ENCODE measurements at places on chromosomes 5 and 9.

DNA sequence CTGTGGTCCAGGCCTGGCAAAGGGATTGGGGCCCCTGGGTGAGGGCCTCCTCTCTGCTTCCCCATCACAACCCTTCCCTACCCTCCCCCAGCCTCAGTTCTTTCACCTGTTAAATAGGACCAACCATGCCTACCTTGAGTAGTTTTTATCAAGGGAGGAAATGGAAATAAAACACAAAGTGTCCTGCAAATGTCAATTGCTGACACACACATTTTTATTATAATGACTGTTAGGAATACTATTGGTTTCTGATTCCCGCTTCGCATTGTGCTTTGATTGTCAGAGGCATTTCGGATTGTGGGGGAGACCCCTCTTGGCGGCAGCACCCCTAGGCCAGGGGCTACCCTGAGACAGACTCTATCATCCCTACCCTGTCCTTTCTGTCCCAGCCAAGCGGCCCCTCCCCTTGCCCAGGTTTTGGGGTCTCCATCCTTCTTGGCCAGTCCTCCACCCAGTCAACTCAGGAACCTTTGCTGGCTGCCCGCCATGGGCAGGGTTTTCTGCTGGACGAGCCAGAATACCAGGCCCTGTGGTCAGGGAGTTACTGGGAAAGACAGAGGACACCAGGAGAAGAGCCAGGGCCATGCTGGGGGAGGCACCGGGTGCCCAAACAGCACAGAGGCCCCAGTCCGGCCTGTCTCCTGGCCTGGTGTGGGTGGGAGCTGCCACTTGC is 18.4 kb upstream of the TTLL11 start:
- no peak for DNase-seq

DNA sequence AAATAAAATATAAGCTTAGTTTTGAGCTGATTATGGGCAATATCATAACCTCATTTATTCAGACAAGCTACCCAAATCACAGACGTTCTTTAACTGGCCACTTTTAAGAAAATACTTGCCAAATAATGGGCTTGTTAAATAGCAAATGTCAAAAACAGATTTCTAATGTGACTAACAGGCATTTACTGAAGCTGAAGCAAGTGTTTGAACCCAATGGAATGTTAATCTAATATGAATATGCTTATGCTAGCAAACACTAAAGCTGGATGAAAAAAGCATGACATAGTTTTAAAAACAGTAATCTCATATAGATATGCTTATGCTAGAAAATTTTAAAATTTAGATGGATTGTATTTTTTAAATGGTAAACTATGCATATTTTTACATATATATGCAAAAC is 411.6 kb upstream of the PTGER4 start:
- DNase-seq = no peak

- no peak for DNase-seq
These were observed 288.9 kb upstream of the DMAC1 start for GRCh38 chr9:8088477-8088876.

- no peak for DNase-seq
These were observed 39.4 kb upstream of the KIF2A start for GRCh38 chr5:62266573-62266972.

GRCh38 chr9:136945333-136946227 is 537 bp downstream of the C8G start:
- DNase-seq = no peak

DNA sequence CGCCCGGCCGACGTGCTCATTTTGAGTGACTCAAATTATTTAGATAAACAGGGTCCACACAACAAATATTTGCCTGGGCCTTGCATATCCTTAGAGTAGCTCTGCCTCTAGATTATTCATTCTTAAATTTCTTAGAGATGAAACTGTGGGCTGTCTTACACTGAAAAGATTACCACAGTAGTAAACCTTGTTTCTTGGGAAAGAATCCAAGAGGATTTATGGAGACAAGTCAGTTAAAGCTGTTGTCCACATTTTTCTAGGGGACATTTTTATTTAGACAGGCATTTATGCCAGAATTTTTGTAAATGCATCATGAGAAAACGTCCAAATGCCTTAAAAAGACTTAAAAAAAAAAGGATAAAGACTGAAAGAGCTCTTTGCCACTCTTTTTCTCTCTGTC is 32.6 kb upstream of the RANBP3L start:
- no peak for DNase-seq

GRCh38 chr5:87307796-87308423 is 40.2 kb downstream of the RASA1 start:
- DNase-seq = no peak

GRCh38 chr9:130313103-130313858 is 47.7 kb downstream of the HMCN2 start:
- DNase-seq = no peak

DNA sequence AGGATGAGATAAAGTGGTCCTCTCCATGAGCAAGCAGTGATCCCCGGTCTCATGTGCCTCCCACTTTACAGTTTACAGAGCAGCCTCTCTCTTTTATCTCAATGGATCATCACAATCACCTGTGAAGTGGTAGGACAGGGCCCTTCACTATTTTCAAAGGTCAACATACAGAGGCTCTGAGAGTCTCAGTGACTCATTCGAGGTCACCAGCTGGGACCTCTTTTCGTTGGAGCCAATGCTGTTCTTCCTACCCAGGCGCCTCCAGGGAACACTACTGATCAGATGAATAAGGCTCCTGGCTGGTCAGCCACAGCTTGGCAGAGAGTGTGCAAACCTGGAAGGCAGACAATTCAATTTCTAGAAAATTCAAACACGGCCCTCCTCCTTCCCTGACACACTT is 16.6 kb downstream of the GGTA1 start:
- DNase-seq = no peak

DNA sequence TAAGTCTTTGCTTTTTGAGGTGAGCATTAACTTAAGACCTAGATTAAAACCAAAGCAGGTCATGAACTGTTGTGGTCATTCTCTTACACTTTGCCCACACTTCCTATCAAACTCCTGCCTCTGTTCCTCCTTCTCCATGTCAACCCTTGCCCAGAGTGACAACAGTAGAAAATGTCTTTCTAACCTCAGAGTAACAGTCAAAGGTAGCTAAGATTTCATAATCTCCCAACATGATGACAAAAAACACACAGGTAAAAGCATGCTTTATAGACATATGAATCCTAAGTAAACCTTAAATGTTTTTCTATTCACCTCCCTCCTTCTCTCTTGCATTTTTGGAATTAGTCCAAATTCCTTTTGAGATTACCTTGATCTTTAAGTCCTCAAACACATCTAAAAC is 422.3 kb downstream of the SPATA31D1 start:
- no peak for DNase-seq

DNA sequence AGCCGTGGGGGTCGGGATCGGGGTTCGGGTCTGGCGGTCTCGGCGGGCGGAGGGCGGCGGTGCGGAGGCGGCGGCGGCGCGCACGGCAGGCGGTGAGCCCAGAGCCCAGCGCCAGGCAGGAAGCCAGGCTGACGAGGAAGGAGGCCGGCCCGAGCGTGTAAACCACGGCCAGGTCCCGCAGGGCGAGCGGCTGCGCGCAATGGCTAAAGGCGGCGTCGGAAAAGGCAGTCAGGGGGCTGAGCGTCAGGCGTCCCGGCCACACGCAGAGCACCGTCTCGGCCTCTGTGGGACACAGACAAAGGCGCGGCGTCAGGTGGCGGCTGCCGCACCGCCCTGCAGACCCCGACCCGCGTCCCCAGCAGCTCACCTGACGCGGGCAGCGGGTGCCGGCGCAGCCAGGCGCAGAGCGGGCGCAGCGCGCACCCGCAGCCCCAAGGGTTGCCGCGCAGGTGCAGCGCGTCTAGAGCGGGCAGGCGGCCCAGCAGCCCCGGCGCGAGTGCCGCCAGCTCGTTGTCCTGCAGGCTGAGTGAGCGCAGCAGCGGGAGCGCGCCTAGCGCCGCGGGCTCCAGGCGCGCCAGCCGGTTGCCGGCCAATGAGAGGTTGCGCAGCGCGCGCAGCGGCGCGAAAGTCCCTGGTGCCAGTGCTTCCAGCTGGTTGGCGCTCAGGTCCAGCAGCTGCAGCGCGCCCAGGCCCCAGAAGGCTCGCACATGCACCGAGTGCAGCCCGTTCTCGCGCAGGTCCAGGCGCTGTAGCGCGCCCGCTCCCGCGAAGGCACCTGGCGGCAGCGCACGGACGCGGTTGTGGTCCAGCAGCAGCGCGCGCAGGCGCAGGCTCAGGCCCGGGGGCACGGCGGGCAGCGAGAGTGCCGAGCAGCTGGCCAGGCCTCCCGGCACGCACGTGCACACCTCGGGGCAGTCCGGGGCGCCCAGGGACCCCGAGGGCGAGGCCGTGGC is 671 bp downstream of the LRRC26 start:
- DNase-seq = no peak

- DNase-seq = no peak
These were observed 126.8 kb downstream of the GCNT1 start for GRCh38 chr9:76585487-76586389.

- no peak for DNase-seq
These were observed 78.2 kb upstream of the IFNE start for GRCh38 chr9:21560281-21560745.

GRCh38 chr9:112925058-112925641 is 34.5 kb upstream of the SLC46A2 start:
- DNase-seq = no peak

DNA sequence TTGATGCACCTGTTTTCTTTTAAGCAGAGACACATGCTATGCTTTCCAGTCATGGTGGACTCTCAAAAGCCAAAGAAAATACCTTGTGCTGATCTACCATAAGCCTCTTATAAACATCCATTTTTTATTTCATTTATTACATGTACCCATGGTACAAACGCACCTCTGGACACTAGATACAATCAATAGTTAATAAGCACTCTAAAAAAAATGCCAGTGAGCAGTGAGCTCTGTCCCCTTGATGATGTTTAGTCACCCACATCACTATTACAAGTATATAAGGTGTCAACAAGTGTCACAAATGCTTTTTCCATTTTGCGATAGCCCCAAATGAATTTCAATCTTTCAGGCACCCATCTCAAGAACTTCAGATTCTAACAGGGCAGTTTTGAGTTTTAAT is 5.9 kb downstream of the KLF4 start:
- no peak for DNase-seq

DNA sequence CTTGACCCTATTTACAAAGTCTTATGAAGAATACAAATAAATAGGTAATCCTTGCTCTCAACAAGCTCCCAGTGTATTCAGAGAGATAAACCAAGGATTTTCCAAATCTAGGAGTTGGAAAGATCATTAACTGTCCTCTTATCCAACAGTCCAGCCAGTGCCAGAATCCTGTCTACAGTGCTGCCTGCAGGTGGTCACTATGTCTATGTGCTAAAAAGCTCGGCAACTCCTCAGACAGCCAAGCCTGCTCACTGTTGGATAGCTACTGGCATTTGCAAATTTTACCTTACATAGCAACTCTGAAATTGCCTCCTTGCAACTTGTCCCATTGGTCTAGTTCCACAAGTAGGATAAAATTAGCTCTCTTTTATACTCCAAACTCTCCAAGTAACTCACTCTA is 187.4 kb downstream of the DCP2 start:
- no peak for DNase-seq

- DNase-seq = no peak
These were observed 37.9 kb downstream of the WWC1 start for GRCh38 chr5:168329302-168329701.

GRCh38 chr5:77030097-77031071 is at the start of gene AGGF1:
TSS of gene AGGF1 (plus strand) at chr5:77030404. CDS start at chr5:77030767, 363 bp downstream.
- peak; percentile 73 for DNase-seq

DNA sequence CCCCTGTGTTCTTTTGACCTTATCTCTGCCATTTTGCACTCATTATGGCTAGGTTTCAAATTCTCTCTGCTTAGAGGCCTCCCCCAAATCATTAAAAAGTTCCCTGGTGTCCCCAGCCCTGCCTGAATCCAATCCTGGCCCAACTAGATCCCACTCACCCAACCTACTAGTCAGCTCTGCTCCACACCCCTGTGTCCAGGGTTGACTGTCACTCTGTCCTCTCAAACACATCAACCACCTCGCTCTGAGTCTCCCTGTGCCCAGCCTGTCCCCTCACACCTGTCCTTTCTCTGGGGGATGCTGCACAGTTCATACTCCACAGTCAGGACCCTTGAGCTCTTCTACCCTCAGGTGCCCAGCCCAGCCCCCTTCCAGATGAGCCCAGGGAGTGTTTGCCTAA is 154.2 kb upstream of the SV2C start:
- DNase-seq = no peak

- DNase-seq = no peak
These were observed 185.2 kb downstream of the CCDC171 start for GRCh38 chr9:15738011-15738410.

GRCh38 chr9:81637276-81637675 is 52.1 kb downstream of the TLE1 start:
- no peak for DNase-seq

- DNase-seq = no peak
These were observed 157.5 kb downstream of the DMRT2 start for GRCh38 chr9:1207686-1208085.

DNA sequence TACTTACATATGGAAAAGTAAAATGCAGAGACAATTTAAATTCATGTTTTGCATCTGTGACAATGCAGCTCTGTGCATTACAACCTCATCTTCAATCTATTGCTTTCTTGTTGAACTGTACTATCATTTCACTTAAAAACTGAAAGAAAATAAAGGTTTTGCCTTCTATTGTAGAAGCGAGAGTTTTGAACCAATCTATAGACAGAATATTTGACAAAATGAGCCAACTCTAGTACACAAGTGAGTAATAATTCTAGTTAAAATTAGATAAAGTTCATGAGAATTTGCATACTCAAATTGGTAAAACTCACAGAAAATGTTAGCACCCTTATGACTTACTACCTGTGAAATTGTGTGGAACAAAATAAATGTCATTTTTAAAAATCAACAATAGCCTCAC is 123.7 kb downstream of the EDIL3 start:
- DNase-seq = no peak

GRCh38 chr9:84411683-84412267 is 71.2 kb upstream of the SLC28A3 start:
- no peak for DNase-seq

GRCh38 chr9:18721267-18721994 is 247.5 kb downstream of the ADAMTSL1 start:
- no peak for DNase-seq

GRCh38 chr9:87830446-87830845 is 52.2 kb upstream of the SPATA31E1 start:
- no peak for DNase-seq

GRCh38 chr5:110094548-110094947 is 404.8 kb downstream of the MAN2A1 start:
- DNase-seq = no peak

DNA sequence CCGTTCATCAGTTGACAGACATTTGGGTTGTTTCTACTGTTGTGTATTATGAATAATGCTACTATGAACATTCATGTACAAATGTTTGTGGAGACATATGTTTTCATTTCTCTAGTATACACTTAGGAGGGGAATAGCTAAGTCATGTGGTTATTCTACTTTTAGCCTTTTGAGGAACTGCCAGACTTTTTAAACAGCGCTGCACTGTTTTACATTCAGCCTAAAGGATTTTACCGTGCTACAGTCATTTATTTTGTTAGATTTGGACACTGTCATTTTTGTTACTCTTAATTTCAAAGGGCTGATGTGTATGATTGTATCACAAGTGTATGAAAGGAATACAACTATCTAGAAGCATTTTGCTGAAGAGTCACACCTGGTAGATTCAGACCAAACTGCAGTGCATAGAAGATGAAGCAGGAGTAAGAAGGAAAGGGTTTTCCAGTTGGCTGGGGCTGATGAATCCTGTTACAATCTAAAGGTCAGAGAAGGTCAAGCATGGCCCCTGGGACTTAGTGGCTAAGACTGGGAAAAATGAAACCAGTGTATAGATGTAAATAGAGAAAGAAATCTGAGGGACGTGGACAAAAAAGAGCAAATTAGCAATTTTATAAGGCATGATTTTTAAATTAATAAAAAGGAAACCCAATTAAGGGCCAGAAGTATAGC is 509.7 kb downstream of the PSAT1 start:
- DNase-seq = no peak

- no peak for DNase-seq
These were observed 54.3 kb downstream of the NUP214 start for GRCh38 chr9:131179561-131180219.

Data from stimulated activated CD4-positive, alpha-beta T cell treated with anti-CD3 and anti-CD28 coated beads, Interleukin-1b, Interleukin-23, amount 100 ng/mL, for 24 hours (primary cell).